CD4-positive, CD25-positive, alpha-beta regulatory T cell (primary cell): ENCODE measurements at places on chromosomes 2 and 18. TPM values are rescaled to one million over a fixed set of nuclear protein-coding genes. Genes with fewer than 3 reads are reported as not detected.

The RASGRP3 gene
- total RNA-seq = 9.1 TPM

The TUBA4B gene
- total RNA-seq = not detected

DNA sequence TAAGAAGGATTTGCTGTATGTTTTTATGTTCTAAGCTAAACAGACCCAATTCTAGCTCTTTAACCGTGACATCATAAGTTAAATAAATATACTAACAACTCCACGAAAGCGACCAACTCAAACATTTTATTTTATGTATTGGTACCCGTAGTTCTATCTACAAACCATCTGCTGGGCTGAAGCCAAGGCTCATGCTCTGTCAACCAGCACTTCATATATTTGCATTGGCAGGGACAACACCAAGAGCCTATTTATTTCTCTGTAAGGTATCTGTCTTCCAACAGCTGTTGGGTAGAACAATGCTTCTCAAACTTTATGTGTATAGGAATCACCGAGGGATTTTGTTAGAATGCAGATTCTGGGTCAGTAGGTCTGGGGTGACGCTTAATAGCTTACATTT lies 64.5 kb downstream of the PID1 start:
- DNase-seq = no peak
- H3K27ac ChIP-seq = no peak overlapping the region
- H3K36me3 ChIP-seq = no peaks in the 10 kb centered on the region
- H3K27me3 ChIP-seq = no peaks in the 10 kb centered on the region
- no peaks in the 10 kb centered on the region for H3K4me1 ChIP-seq
- H3K4me3 ChIP-seq = no peak overlapping the region

The KCNG3 gene
- total RNA-seq = not detected
